HL-60 (cell line): ENCODE measurements at places on chromosomes 1 and 21.
A peak's percentile ranks its signal among the peaks of the same experiment; 100 is the strongest.

- DNase-seq, result no peak
Measured at GRCh38 chr1:30023339-30024022, 699.9 kb downstream of the MATN1 start.

DNA sequence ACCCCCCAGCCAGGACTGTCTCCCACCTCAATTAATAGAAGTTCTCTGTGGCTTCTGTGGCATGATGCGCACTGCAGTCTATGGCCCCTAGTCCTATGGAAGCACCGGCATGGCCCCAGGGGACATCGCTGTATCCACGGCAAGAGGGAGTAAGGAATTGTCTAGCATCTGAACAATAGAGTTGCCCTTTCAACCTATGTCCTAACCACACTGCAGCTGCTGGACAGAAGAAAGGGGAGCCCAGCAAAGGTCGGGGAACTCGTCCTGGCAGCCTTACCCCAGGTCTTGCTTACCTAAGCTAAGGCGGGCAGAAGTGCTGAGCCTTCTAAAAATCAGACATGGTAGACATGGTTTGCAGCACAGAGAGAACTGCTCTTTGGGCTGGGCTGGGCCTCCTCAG is 103.3 kb upstream of the EDN2 start:
- DNase-seq, result no peak

GRCh38 chr1:40476924-40477677 is at the start of gene ZFP69:
Gene ZFP69 (plus strand): TSS chr1:40477290. CDS start chr1:40479362, 2,072 bp downstream.
- peak; percentile 64 for DNase-seq

GRCh38 chr1:2968471-2968881 is 52.8 kb upstream of the ACTRT2 start:
- no peak for DNase-seq

GRCh38 chr1:30892671-30893073 is 15.9 kb downstream of the SDC3 start:
- no peak for DNase-seq

DNA sequence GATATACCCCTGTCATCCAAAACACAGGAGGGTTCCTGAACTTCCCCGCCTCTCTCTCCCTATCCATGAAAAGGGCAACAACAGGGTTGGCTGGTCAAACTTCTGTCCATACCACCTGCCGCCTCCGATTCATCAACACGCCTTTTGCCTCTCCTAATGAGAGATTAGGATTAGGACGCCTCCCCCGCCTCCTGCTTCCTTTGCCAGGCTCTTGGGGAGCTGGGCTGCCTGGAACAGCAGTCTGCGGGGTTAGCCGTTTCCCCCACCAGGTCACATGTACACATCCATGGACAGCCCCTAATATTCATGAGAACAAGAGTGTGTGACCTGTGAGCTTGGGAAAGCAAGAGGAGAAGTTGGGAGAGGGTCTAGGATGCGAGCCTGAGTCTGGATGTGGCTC is 2.3 kb upstream of the OPTC start:
- no peak for DNase-seq

GRCh38 chr1:206647224-206647623 is 11.9 kb downstream of the DYRK3 start:
- DNase-seq, result no peak

DNA sequence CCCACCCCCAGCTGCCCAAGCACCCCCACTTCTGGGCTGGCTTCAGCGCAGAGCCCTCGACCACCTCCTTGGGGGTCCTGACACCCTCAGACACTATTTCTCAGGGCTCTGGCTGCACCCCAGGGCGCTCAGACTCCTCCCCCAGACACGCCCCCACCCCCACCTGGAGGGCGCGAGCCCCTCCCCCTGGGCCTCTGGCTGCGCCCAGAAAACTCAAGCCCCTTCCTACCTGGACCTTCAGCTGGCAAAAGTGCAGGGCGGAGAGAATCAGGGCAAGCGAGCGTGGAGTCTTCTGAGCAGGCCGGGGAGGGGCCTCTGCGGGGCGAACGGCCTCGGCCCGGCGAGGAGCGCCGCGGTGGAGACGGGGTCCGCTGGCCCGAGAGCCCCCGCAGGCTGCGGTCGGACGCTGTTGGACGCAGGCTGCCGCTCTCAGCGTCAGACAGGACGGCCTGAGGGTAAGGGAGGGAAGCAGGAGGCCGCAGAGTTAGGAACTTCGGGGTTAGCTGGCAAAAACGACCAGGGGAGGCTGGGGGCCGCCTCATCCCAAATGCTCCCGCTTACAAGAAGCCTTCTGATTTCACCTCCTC is 17.4 kb upstream of the NBPF1 start:
- DNase-seq, result no peak

DNA sequence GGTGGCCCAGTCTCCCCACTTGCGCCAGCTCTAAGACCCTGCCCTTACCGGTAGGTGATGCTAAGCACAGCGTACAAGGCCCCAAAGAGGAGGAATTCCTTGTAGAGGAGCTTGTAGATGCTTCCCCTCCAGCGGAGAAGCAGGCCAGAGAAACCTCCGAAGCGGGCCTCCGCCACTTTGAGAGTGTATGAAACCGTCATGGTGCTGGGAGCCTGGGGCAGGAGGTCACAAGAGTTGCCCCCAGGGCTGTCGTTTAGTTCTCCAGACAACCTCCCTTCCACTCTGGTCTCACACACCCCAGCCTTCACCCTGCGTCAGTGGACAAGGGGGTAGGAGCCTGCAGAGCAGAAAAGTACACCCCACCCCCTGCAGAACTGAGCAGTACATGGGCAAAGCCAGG is 464 bp downstream of the BEST4 start:
- no peak for DNase-seq

- no peak for DNase-seq
Measured at GRCh38 chr1:106754957-106755356, 301.5 kb upstream of the PRMT6 start.

DNA sequence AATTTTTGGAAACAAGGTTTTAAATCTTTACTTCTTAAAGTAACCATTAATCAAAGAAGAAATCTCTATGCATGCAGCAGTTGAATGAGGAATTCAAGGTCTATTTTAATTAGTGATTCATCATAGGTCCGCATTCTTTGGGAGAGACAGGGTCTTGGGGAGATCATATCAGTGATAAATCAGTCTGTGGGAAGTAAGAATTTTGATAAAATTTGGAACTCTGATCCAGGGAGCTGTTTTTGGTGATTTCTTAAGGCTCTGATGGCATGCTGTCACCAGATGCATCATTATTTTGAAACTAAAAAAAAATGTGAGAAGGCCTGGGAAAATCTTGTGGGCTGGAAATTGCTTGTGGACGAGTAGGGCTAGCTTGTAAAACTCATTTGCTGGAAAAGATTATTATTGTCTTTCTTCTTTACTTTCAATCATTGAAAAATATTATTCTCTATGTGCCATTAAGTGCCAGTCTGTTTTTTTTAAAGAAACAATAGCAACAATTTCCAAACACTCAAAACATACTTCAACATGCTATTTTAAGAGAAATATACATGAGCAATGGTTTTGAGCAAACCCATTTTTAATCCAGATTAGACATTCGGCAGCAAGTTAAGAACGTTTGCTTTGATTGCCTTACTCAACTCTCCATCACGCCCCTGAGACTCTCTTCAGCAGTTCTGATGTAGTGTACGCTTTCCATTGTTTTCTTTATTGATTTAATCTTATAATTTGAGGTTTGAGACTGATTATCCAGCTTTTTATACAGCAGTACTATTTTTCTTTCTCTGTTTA is 62.6 kb downstream of the ZBTB18 start:
- DNase-seq, result no peak

DNA sequence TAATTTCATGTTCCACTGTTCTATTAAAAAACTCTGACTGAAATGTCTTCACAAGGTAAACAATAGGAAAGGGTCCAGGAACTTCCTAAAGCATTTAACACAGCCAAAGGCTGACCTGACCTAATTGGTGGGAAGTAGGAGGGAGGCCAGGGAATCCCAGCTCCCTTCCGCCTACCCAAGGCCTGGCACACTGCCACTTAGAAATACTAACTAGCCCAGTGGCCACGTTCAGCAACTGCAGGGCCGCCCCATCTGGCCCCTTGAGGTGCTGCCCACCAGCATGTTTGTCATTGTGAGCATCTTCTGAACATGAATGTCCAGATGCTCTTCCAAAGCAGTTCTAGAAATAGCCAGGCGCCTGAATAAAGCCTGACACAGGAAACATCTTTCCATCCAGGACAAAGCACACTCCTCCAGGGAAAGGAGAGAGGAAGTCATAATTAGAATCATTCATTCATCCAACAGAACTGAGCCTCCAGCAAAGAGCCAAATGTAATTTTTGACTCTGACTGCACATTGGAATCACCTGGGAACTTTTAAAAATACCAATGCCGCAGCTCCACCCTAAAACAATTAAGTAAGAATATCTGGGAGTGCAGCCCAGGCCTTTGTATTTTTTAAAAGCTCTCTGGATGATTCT is 44.6 kb upstream of the BCL9 start:
- no peak for DNase-seq

- DNase-seq, result peak; percentile 18
Measured at GRCh38 chr1:235657747-235658526, 8.4 kb upstream of the GNG4 start.
